ENCODE measurements at places on chromosomes 6 and 20. TPM values are rescaled to one million over a fixed set of nuclear protein-coding genes. Genes with fewer than 3 reads are reported as not detected.

The PANK2 gene
- total RNA-seq: 67.5 TPM

The ZSCAN31 gene
- total RNA-seq: 5.1 TPM

The TFAP2D gene
- not detected for total RNA-seq

The PTGIS gene
- total RNA-seq: 0.92 TPM

The SPATA25 gene
- 4.1 TPM for total RNA-seq

The PRL gene
- total RNA-seq: not detected

The KCNK15 gene
- not detected for total RNA-seq

The IER3 gene
- total RNA-seq: 65.9 TPM

The MACROD2 gene
- 1.1 TPM for total RNA-seq

The LPIN3 gene
- 15.3 TPM for total RNA-seq

The CDSN gene
- not detected for total RNA-seq

The ADGB gene
- not detected for total RNA-seq

The ECT2L gene
- not detected for total RNA-seq

The OSTM1 gene
- 121 TPM for total RNA-seq

The TNXB gene
- total RNA-seq: under 0.01 TPM

The HLA-DRB1 gene
- total RNA-seq: 0.45 TPM

The CTAGE9 gene
- total RNA-seq: not detected

The TDRD6 gene
- total RNA-seq: not detected

The CGAS gene
- 15.0 TPM for total RNA-seq

The BANF2 gene
- not detected for total RNA-seq

The VSX1 gene
- not detected for total RNA-seq

The KCNB1 gene
- total RNA-seq: 0.19 TPM

The SLC17A1 gene
- not detected for total RNA-seq

The RAET1L gene
- not detected for total RNA-seq

The PLCB4 gene
- 5.7 TPM for total RNA-seq

The PGC gene
- not detected for total RNA-seq

The RAB32 gene
- 72.4 TPM for total RNA-seq

The NOTCH4 gene
- total RNA-seq: 0.26 TPM

The SLC13A3 gene
- total RNA-seq: 0.17 TPM

The C6orf58 gene
- not detected for total RNA-seq

The SIRPB1 gene
- 0.77 TPM for total RNA-seq

The PPP1R16B gene
- not detected for total RNA-seq

The ZNF831 gene
- total RNA-seq: not detected

The PLG gene
- total RNA-seq: not detected

The PDYN gene
- total RNA-seq: not detected

The CPXM1 gene
- not detected for total RNA-seq

The MSH5 gene
- 13.2 TPM for total RNA-seq

The SH3BGRL2 gene
- total RNA-seq: 1.5 TPM

The CCN5 gene
- not detected for total RNA-seq

The BPIFA1 gene
- total RNA-seq: not detected

The TGM3 gene
- not detected for total RNA-seq

The MTRF1L gene
- 24.1 TPM for total RNA-seq

The TMEM200A gene
- 0.32 TPM for total RNA-seq

The PCK1 gene
- total RNA-seq: not detected

The SLC22A23 gene
- 1.6 TPM for total RNA-seq

The SOX4 gene
- total RNA-seq: 6.2 TPM

The CBLN4 gene
- not detected for total RNA-seq

The SIRPB2 gene
- not detected for total RNA-seq

The CST3 gene
- 431 TPM for total RNA-seq

The CLVS2 gene
- total RNA-seq: under 0.01 TPM

The NKX2-4 gene
- not detected for total RNA-seq

The SLC22A16 gene
- not detected for total RNA-seq

The VNN1 gene
- total RNA-seq: 4.2 TPM

The CALHM4 gene
- 1.3 TPM for total RNA-seq

The C20orf204 gene
- 0.17 TPM for total RNA-seq

The RARS2 gene
- 36.4 TPM for total RNA-seq

Data from LHCN-M2 (cell line).